ENCODE measurements at places on chromosomes 12 and 14.
A peak's percentile ranks its signal among the peaks of the same experiment; 100 is the strongest.

GRCh38 chr14:84074626-84075025, 1455.3 kb upstream of the FLRT2 start:
- H3K4me3 ChIP-seq: no peak overlapping the region
- H3K36me3 ChIP-seq: no peaks in the 10 kb centered on the region
- no peak for DNase-seq
- H3K27ac ChIP-seq: no peak overlapping the region

DNA sequence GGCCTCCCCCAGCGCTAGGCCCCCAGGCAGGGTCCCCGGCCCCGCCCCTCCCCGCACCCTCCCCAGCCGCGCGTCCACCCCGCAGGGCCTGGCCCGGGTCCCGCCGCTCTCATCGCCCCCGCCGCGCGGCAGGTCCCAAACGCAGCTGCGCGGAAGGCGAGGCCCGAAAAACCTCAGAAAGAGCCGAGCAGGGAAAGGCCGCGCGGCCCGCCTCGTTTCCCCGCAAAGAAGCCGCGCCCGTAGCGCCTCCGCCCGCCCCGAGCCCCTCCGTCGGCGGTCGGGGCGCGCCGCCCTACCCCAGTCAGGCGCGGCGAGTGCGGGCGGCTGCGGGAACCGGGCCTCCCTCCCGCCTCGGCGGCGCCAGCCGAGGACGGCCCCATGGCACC, 324 bp downstream of the POLE start:
- peaks cover 6% of the 10 kb centered on the region for H3K36me3 ChIP-seq
- H3K27me3 ChIP-seq: peaks cover 5% of the 10 kb centered on the region
- peak overlapping the region; percentile 84 for H3K4me3 ChIP-seq
- H3K27ac ChIP-seq: peak overlapping the region; percentile 43
- H3K4me1 ChIP-seq: peaks cover 10% of the 10 kb centered on the region
- no peak for DNase-seq

DNA sequence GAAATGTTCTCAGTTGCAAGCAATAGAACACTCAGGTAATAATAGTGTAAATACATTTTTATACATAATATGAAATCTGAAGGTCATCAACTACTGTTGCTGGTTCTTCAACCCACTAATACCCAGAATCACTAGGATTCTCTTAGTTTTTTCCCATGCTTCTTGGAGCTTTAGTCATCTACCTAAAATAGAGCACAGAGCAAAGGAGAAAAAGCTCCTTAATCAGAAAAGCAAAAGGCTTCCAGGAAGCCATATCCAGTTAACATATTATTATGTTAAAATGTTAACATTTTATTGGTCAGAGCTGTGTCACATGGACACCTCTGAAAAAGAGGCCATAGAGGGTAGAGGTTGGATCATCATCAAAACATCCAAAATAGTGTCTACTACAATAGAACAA, 57.0 kb downstream of the CCER1 start:
- DNase-seq: no peak
- H3K4me1 ChIP-seq: no peaks in the 10 kb centered on the region
- no peaks in the 10 kb centered on the region for H3K27me3 ChIP-seq
- no peak overlapping the region for H3K4me3 ChIP-seq
- H3K27ac ChIP-seq: no peak overlapping the region

DNA sequence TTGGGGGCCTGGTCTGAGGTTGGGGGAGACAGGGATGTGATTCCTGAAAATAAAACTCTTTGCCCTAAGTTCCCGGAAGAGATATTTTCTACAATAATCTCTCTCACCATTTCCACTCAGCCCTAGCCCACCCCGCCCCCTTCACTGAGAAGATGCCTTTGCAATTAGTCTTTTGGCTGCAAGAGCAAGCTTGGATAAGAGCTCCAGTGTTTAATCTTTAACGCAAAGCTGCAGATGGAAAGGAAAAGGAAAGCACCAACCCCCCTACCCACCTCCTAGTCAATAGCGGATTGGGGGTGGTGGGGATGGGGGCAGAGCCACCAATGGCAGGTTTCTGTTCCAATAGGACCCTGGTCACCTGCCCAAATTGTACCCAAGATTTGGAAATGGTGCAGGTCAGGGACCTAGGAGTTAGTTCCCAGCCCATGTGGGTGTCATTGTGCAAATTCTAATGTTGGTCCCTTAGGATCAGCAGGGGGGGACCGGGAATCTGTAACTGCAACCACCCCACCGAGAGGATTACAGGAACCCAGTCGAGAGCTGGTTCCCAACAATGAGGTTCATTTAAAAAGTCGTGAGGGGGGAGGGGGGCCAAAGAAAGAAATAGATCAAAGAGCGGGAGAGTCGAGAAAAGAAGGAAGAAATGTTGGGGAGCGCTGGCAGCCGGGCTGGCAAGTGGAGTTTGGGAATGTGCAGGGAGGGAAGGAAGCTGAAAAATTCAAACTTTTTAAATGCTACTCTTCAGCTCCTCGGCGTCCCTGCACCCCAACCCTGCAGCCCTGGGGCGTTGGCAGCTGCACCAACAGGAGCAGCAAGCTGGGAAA, 1.6 kb downstream of the ZFP36L1 start:
- H3K4me1 ChIP-seq: peaks cover 13% of the 10 kb centered on the region
- H3K4me3 ChIP-seq: peak overlapping the region; percentile 91
- peak; percentile 17 for DNase-seq
- H3K36me3 ChIP-seq: peaks cover 36% of the 10 kb centered on the region
- no peaks in the 10 kb centered on the region for H3K27me3 ChIP-seq

GRCh38 chr14:59276235-59276634, 87.8 kb downstream of the DAAM1 start:
- H3K27me3 ChIP-seq: no peaks in the 10 kb centered on the region
- no peak overlapping the region for H3K4me3 ChIP-seq
- H3K4me1 ChIP-seq: peaks cover 4% of the 10 kb centered on the region
- no peak overlapping the region for H3K27ac ChIP-seq

DNA sequence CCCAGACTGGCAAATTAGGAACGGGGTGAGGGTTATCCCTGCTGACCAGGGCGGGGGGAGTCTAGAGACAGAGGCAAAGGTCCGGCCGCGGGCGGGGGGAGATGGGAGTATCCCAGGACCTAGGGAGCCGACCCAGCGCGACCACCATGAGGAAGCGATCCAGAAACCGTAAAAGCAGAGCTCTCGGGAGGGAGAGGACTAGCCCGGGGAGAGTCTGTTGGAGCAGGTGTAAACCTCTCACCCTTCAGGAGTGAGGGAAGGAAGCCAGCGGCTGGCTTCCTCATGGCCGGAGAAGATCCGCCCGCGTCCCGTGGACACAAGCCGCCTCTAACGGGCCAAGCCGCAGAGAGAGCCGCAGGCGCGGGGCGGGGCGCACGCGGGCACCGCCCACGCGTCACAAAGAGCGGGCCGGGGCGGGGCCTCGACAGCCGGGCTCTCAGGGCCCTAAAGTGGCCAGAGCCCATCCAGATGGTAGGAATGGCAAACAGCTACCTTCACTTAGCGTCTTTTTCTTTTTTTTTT, at the start of gene ACRBP:
TSS of gene ACRBP (minus strand) at position 350 of the 522 bp plus-strand sequence. CDS start at position 284, 66 bp downstream.
- peaks cover 27% of the 10 kb centered on the region for H3K36me3 ChIP-seq
- H3K4me1 ChIP-seq: no peaks in the 10 kb centered on the region
- H3K4me3 ChIP-seq: no peak within 1 kb of the TSS
- H3K27ac ChIP-seq: no peak within 1 kb of the TSS
- peak; percentile 90 for DNase-seq

DNA sequence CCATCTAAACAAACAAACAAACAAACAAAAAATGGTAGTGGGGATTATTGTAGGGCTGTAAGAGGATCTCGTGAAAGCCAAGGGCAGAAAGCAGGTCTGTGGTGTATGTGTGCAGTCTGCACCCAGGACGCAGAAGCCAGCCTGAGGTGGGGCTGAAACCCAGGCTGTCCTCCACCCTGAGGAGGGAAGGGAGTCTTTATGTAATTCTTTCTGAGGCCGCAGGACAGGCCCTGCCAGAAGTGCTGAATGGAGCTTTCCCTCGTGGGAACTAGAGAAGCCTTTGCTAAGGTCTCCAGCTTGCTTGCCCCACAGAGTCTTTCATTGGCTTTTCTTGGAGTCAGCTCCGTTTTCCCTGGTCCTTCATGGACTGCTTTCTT, 27.7 kb downstream of the SLC17A8 start:
- no peaks in the 10 kb centered on the region for H3K36me3 ChIP-seq
- no peak for DNase-seq
- no peak overlapping the region for H3K4me3 ChIP-seq
- no peak overlapping the region for H3K27ac ChIP-seq
- H3K4me1 ChIP-seq: no peaks in the 10 kb centered on the region
- no peaks in the 10 kb centered on the region for H3K27me3 ChIP-seq

GRCh38 chr14:102501751-102502315, 7.7 kb downstream of the ANKRD9 start:
- no peak overlapping the region for H3K27ac ChIP-seq
- peaks cover 24% of the 10 kb centered on the region for H3K36me3 ChIP-seq
- H3K27me3 ChIP-seq: no peaks in the 10 kb centered on the region
- peak; percentile 86 for DNase-seq
- peaks cover 3% of the 10 kb centered on the region for H3K4me1 ChIP-seq
- H3K4me3 ChIP-seq: no peak overlapping the region

DNA sequence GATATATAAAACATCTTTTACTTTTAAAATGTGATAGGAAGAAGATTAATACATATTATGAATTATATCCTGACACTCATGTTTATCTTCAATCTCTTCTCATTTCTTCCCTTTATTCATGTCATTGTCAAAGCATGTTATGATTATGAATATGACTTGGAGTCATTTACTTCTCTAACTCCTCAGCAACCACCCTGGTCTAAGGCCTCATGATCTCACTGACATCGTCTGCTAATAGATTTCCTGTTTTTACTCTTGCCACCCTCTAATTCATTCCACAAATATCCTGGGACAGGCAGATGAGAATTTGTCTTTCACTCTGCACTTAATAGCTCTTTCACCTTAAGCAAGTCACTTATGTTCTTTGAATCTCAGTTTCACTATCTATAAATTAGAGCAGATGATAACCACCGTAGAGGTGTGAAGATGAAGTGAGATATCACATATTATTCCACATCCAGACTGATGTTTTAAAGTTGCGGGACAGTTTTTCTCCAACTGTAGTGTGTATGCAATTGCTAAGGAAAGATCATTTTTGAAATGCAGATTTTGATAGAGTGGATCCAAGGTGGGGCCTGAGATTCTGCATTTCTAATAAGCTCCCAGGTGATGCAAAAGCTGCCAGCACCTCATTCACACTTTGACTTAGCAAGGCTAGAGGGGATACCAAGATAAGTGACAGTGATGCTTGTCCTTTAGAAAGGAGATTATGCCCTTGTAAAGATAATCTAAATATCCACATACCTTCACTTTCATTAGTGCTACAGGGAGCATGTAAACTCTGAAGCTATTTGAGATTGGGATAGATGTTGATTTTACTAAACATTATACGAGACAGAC, 3.3 kb upstream of the IAPP start:
- no peaks in the 10 kb centered on the region for H3K36me3 ChIP-seq
- no peaks in the 10 kb centered on the region for H3K27me3 ChIP-seq
- no peak for DNase-seq

- no peak overlapping the region for H3K4me3 ChIP-seq
- H3K27ac ChIP-seq: peak overlapping the region; percentile 70
- no peaks in the 10 kb centered on the region for H3K27me3 ChIP-seq
- peak; percentile 83 for DNase-seq
These were observed 12.5 kb upstream of the RCOR1 start for GRCh38 chr14:102579696-102580549.

- no peak overlapping the region for H3K4me3 ChIP-seq
- no peaks in the 10 kb centered on the region for H3K27me3 ChIP-seq
- H3K4me1 ChIP-seq: peaks cover 4% of the 10 kb centered on the region
- DNase-seq: peak; percentile 90
These were observed 102.7 kb upstream of the USP44 start for GRCh38 chr12:95653771-95654546.

DNA sequence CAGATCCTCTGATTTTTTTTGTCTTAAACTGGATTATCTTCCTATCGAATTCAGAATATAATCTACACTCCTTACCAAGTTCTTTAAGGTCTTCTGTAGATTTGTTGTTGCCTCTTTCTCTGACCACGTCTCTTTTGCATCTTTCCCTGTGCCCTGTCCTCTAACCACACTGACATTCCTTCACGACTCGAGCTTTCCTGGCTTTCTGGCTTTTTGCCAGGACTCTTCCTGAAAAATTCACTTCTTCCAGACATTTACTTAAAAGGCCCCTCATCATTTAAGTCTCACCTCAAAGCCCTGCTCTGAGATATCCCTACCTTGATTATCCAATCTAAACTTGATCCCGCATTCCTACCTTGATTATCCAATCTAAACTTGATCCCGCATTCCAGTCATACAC, 422.3 kb upstream of the DCN start:
- no peaks in the 10 kb centered on the region for H3K4me1 ChIP-seq
- no peak overlapping the region for H3K27ac ChIP-seq
- H3K4me3 ChIP-seq: no peak overlapping the region
- H3K27me3 ChIP-seq: no peaks in the 10 kb centered on the region

DNA sequence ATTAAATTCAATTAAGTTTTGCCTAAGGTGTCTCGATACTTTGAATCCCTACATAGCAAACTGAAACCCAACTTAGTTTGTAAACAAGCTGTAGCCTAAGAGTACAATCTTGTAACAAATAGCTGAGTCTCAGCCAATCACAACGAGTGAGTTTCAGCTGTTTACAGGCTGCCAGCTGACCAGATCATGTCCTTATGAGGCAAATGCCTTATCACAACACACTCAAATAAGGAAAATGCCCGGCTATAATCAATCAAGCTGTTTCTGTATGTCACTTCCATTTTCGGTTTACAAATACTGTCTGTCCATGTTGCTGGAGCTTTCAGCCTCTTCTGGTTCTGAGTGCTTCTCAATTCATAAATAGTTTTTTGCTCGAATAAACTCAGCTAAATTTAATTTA, 943.8 kb downstream of the SLC16A7 start:
- no peaks in the 10 kb centered on the region for H3K27me3 ChIP-seq
- H3K36me3 ChIP-seq: no peaks in the 10 kb centered on the region
- no peak overlapping the region for H3K27ac ChIP-seq
- H3K4me1 ChIP-seq: no peaks in the 10 kb centered on the region
- H3K4me3 ChIP-seq: no peak overlapping the region

DNA sequence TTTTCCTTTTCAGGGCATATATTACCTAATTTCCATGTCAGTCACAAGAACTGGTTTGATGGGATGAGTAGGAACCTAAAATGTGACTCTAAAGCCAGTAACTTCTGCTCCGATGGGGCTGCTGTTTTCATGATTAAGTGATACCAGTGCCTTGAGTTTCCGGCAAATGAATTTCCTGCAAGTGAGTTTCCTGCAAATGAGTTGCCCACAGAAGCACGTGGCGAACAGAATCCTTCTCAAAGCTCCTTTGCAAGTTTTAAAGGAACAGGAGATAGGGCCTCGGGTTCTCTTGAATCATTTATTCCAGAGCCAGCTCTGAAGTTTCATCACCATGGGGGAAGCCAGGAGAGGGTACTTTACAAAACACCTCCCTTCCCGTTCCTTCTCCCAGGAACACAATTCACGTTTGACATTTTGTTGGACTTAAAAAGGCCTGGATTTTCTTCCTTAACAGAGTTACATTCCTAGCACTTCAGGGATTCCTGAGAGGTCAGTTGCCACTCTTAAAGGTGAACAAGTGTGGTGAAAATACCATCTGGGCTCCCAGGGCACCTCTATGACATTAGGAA, 2.2 kb upstream of the PPTC7 start:
- no peak overlapping the region for H3K4me3 ChIP-seq
- H3K27ac ChIP-seq: peak overlapping the region; percentile 32
- DNase-seq: peak; percentile 91
- H3K36me3 ChIP-seq: no peaks in the 10 kb centered on the region

GRCh38 chr12:69474456-69474855, 4.3 kb downstream of the FRS2 start:
- H3K27ac ChIP-seq: no peak overlapping the region
- no peaks in the 10 kb centered on the region for H3K27me3 ChIP-seq
- no peak for DNase-seq
- no peak overlapping the region for H3K4me3 ChIP-seq

Measured in trophoblast cell (in vitro differentiated cells and primary cell).